Neural crest cell (in vitro differentiated cells): ENCODE measurements at places on chromosomes 3 and 15.

GRCh38 chr3:97895216-97895615 lies 73.4 kb downstream of the CRYBG3 start:
- DNase-seq = no peak

- no peak for DNase-seq
Observed at GRCh38 chr3:197135212-197135611, 105.6 kb upstream of the MELTF start.

GRCh38 chr3:59374818-59375211 lies 325.0 kb upstream of the CFAP20DC start:
- peak; percentile 3 for DNase-seq

DNA sequence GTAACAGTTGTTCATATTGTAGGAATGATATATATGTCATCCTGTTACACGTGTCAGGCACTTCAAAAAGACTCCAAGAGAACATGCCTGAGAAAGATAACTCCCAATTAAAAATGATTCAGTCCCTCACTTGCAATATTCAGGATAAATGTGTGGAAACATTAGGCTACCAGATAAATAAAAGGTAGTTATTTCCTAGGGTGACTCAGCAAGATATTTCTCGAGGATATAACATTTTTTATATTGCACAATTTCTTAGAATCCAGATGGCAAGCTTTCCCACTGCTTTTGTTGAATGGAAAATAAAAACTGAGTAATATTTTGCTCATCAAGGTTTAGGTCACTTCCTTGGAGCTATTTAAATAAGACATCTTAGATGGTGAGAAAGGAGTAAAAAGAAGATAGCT lies 181.4 kb downstream of the GAP43 start:
- no peak for DNase-seq

DNA sequence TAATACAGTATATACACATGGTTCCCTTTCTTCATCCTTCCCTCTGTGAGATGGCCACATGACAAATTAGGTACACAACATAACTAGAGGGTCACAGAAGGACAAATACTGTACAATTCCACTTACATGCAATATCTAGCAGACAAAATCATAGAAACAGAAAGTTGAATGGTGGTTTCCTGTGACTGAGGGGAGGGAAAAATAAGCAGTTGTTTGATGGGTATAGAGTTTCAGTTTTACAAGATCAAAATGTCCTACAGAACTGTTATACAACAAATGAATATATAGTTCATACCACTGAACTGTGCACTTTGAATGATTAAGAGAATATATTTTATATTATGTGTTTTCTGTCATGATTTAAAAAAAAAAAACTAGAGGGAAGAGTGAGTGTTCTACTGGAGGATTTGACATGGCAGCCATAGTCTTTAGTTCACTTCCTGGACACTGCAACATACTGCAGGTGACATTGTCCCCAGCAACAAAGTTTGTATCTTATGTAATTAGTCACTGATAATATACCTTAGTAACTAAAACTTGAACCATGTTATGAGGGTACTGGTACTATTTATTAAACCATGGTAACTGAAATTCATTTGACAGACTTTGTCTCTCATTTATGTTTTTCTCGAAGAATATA lies 37.2 kb downstream of the CCDC54 start:
- no peak for DNase-seq

GRCh38 chr3:44019736-44020135 lies 221.9 kb upstream of the TOPAZ1 start:
- no peak for DNase-seq

DNA sequence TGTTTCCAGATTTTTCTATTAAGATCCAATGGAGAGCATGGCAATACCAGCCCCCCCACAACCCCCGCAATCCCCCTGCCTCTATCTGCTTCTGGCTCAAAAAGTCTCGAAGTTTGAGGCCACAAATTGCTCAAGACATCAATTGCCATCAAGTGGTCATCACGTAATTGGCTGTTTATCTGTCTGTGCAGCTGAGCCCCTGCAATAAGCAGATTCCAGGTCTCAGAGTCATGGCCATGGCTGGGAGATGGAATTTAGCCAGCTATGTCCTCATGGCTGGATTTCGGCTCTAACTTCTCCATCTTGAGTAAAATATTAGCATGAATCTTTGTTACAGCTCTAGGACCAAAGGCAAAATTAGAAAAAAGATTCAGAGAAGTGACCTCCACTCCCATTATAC lies 22.7 kb downstream of the SSUH2 start:
- no peak for DNase-seq

- DNase-seq = no peak
Observed at GRCh38 chr15:44219073-44219472, 24.0 kb upstream of the FRMD5 start.

DNA sequence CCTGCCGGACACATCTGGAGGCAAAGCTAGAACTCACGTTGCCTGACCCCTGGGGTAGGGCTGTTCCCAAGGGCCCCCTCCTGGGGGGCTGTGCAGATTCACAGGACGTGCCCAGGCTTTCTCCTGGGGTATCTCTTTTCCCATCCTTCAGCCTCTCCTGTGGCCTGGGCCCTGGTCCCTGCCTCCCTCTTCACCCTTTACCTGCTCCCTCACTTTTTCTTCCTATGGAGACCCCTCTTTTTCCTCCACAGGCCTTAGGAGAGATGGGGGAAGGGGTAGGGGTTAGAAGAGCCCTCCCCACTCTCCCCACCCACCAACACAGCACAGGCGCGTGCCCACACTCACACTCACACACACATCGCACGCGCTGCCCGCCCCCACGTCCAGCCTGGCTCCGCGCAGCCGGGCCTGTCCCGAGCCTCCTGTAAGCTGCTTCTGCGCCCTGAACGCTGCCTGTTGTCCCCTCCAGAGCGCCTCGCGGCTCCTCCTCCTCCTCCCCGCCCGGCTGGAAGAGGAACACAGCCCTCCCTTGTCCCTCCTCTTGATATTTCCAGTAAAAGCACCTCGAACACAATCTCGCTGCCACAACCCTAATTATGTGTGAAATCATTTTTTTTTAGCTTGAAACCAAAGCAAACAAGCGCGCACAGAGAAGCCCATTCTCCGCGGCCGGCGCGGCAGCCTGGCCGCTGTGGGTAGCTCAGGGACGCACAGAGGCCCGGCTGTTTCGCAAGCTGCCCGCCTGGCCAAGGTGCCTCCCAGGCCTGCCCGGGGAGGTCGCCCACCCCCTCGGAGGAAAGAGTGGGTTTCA lies 33.9 kb upstream of the ACAN start:
- peak; percentile 29 for DNase-seq

DNA sequence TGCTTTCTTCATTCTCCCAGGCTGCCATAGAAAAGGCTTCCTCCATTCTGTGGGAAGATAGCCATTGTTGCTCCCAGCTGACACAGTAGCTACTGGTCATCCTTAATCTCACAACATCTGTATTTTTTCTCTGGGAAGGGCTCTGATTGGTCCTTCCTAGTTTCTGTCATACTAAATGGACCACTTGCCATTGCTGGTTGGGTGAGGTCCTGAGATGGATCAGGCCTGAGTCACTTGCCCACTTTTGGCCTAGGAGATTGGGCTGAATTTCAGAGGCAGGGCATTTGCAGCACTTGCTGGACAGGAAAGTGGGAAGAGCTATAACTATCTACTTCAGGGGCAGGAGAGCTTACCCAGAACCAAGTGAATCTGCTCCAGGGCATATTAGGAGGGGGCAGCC lies 106.5 kb upstream of the PROK2 start:
- no peak for DNase-seq

- DNase-seq = no peak
Observed at GRCh38 chr3:58536501-58537411, at the start of gene ACOX2. Gene ACOX2, minus strand, starts transcription at chr3:58537190. Its CDS starts 2,084 bp downstream, at chr3:58535106.

DNA sequence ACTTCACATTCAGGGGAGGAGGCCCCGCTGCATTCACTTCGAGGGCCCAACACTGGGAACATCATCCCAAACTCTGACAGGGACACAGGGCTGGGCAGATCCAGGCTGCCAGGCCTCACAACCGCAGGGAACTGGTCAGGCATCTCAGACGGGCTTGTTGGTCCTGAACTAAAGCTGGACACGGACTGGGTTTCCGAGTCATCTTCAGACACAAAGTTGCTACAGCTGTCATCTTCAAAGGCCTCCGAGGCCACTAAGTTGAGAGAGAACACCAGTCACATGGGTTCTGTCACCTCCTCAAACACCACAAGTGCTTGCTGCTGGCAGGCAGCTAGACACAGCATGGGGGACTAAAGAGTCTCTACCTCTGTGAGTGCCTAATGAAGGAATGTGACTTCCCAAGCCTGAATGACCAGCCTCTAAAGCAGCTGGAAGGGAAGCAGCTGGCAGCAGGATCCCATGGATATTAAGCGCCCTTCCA lies 50.9 kb downstream of the CAPN7 start:
- no peak for DNase-seq

DNA sequence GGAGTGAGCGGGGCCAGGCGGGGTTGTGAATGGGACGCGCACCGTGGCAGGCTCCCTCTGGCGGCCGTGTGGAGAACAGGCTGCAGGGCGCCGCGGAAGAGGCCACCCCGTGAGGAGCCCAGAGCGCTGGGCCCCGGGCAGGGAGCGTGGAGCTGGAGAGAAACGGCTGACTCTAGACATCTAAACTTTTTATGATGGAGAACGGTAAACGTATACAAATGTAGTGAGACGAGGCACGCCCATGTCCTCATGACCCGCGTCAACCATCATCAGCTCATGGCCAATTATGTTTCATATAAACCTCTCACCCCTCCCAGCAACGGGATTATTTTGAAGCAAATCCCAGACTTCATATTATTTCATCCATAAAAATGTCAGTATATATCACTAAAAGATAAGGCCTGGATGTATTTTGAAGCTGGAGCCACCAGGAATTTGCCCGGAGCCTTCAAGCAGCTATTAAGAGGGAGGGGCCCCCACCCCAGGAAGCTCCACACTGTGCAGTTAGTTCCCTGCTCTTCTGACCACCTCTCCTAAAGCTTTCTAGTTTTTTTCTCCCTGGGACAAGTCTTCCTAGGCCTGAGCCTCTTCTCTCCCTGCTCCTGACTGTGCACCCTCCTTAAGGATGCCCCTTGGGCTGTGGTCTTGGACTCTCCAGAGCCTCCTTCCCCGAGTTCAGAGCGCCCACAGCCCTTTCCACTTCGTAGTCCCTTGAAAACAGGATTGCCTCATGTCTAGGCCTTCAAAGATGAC lies 149.5 kb downstream of the SMAD6 start:
- DNase-seq = peak; percentile 88

- no peak for DNase-seq
Observed at GRCh38 chr3:143442814-143443447, 323.4 kb downstream of the CHST2 start.
